OCI-LY7 (cell line): ENCODE measurements at places on chromosomes 1 and 21.
A peak's percentile ranks its signal among the peaks of the same experiment; 100 is the strongest.

DNA sequence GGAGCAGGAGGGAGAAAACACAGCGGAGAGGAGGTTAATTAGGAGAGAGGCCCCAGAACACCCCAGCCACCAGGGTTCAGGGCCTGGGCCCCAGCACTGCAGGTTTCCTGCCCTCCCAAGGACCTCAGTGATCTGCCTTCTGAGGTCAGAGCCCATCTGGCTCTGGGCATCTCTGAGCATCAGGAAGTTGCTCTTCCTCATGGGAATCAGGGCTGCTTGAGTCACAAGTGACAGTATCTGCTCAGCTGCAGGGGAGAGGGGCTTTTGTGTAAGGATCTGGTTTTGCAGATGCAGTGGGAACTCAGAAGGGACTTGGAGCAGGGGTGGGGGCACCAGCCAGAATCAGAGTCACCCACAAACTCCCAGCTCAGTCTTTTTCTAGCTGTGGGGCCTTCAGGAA lies 472.1 kb downstream of the PTPRU start:
- DNase-seq: no peak

GRCh38 chr1:30618335-30618747 lies 105.0 kb downstream of the MATN1 start:
- DNase-seq: no peak

DNA sequence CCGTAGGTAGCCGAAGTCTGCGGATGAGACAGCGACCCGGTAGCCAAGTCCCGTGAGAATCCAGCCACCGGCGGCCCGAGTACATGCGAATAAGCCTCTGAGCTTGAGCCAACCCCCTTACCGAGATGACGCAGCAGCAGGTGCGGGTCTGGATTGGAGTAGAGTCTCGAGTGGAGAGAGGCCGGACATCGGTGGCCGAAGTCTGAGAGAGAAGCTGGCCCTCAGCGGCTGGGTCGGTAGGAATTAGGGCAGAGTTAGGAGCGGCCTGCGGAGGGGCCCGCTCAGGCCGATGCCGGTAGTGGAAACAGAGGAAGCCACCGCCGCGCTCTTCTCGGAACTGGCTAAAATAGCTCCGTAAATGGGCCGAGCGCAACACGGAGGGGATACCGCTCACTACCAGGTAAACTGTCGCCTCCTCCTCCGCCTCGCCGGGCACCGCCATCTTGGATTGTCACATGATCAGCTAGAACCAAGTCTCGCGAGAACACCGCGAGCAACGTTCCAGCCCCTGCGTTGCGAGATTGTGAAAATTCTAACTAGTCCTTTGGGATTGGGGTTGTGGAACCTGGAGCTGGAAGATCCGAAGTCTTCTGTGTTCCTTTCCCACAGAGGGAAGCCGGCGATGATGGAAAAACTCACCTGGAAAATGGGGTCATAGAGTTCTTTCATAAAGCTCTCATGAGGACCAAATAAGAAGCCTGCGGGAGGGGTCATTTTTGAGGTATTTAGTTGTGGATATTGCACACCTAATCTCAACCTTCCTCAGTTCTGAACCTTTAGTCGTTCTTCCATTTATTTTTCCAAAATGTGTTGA lies at the start of gene GPATCH3:
TSS of gene GPATCH3 (minus strand) at position 467 of the 814 bp plus-strand sequence. CDS start at position 442, 25 bp downstream.
- DNase-seq: peak; percentile 95

GRCh38 chr1:65006806-65007205 lies 40.5 kb upstream of the JAK1 start:
- DNase-seq: no peak

GRCh38 chr1:240608707-240609106 lies 3.2 kb downstream of the GREM2 start:
- DNase-seq: peak; percentile 4

GRCh38 chr1:31703431-31704270 lies at the start of gene COL16A1:
TSS of gene COL16A1 (minus strand) at chr1:31704017. CDS start at chr1:31702193, 1,824 bp downstream.
- no peak for DNase-seq

GRCh38 chr1:215543191-215543606 lies 23.9 kb upstream of the KCTD3 start:
- no peak for DNase-seq
